ENCODE measurements at places on chromosomes 12 and 14. TPM values are rescaled to one million over a fixed set of nuclear protein-coding genes. Genes with fewer than 3 reads are reported as not detected.

The CKAP4 gene
- 95.9 TPM for total RNA-seq

The SMOC1 gene
- 20.7 TPM for total RNA-seq

The NRL gene
- total RNA-seq = 1.3 TPM

The YEATS4 gene
- 24.6 TPM for total RNA-seq

The DPPA3 gene
- total RNA-seq = not detected

The FAM90A1 gene
- 0.36 TPM for total RNA-seq

The TTC6 gene
- 4.6 TPM for total RNA-seq

The APOLD1 gene
- total RNA-seq = 2.9 TPM

DNA sequence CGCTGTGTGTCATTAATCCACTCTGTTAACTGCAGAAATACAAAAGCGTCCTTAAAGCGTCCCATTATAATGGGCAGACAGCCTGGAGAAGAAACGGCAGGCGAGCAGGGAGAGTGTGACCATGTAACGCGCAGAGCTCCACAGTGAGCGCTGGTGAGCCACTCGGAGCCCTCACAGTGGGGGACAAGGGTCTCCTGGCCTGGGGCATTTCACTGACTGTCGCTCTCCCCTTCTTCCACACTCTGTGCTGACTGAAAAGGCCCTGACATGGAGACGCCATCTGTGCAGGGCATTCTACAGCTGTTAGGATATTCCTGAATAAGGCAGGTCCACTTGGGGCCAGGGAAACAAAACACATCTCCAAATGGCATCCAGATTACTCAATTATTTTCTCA lies 24.2 kb downstream of the CCDC92 start:
- DNase-seq = no peak
- H3K27me3 ChIP-seq = no peaks in the 10 kb centered on the region
- H3K36me3 ChIP-seq = peaks cover 5% of the 10 kb centered on the region
- H3K4me3 ChIP-seq = peak overlapping the region; percentile 20

GRCh38 chr14:51337520-51337919 lies 97.5 kb downstream of the TMX1 start:
- no peaks in the 10 kb centered on the region for H3K4me1 ChIP-seq
- H3K27ac ChIP-seq = no peak overlapping the region
- no peak overlapping the region for H3K4me3 ChIP-seq
- H3K27me3 ChIP-seq = no peaks in the 10 kb centered on the region
- no peaks in the 10 kb centered on the region for H3K36me3 ChIP-seq

DNA sequence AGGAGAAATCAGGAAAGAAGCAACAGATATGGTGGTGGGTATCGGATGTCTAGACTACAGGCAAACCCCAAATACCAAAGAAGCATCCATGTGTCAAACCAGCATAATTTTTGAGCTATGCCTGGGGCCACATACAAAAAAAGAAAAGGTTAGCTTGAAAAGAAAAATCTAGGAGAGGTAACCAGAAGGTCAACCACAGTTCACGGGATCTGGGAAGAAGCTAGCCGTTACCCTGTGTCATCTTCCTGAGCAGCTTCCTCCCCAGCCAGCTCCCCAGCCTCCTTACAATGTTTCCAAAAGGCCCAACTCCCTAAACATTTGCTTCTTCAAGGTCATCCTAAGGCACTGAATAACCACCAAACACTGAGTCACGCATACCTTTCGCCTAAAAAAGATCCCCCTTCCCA lies 3.1 kb downstream of the SINHCAF start:
- H3K27me3 ChIP-seq = peaks cover 7% of the 10 kb centered on the region
- peak overlapping the region; percentile 96 for H3K4me3 ChIP-seq
- H3K27ac ChIP-seq = peak overlapping the region; percentile 98
- DNase-seq = no peak
- H3K4me1 ChIP-seq = peaks cover 38% of the 10 kb centered on the region
- peaks cover 21% of the 10 kb centered on the region for H3K36me3 ChIP-seq

DNA sequence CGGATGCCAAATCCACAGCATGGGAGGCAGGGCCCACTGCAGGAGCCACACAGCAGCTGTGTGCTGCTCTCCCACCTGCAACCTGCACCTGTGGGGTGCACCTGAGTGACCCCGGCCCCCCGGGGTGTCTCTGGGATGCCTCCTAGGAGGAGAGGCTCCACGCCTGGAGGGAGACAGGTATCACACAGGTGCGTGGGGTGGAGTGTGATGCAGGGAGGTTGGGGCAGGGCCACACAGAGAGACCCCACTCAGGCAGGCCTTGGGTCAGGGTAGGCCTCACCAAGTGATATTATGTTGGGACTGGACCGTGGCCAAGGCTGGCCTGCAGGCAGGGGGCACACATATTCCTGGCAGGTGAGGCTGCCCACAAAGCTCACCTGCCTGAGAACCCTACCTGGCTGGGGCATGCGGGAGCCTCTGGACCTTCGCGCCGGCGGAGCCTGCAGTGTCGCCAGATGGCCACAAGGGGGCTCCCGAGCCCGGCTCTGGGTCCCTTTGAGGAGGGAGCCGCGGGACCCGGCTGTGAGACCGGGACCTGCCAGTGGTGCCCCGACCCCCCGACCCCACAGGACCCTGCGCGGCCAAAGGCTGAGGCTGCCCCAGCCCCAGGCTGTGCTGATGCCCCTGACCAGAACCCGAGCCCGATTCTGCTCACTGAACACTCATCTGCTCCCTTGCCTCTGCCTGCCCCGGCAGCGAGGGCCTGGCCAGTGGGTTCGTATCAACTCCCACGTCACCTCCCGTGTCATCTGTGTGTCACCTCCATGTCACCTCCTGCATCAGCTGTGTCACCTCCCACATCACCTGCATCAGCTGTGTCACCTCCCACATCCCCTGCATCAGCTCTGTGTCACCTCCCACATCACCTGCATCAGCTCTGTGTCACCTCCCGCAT lies 11.4 kb downstream of the TMEM121 start:
- H3K4me3 ChIP-seq = no peak overlapping the region
- H3K27me3 ChIP-seq = peaks cover 11% of the 10 kb centered on the region

DNA sequence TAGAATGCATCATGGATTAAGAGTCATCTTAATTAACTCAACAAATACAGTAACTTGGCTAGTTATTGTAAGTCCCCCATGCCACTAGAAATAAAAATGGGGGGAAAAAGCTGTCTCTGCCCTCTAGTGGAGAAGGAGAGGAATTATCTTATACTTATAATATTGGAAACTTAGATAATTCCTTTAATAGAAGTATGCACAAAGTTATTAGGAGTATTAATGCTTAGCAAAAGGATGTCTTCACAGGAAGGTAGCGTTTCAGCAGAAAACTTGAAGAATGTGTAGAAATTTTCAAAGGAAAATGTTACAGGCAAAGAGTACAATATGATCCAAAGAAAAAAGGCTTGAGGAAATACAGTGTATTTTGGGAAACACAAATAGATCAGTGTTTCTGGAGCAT lies 19.8 kb downstream of the OR5AU1 start:
- H3K4me1 ChIP-seq = no peaks in the 10 kb centered on the region
- H3K36me3 ChIP-seq = no peaks in the 10 kb centered on the region
- no peak overlapping the region for H3K27ac ChIP-seq
- H3K4me3 ChIP-seq = no peak overlapping the region

GRCh38 chr14:89707086-89707485 lies 247.4 kb downstream of the EFCAB11 start:
- DNase-seq = no peak
- H3K27ac ChIP-seq = no peak overlapping the region
- H3K4me3 ChIP-seq = no peak overlapping the region
- no peaks in the 10 kb centered on the region for H3K27me3 ChIP-seq

- H3K36me3 ChIP-seq = no peaks in the 10 kb centered on the region
- H3K4me1 ChIP-seq = no peaks in the 10 kb centered on the region
- DNase-seq = no peak
- H3K27ac ChIP-seq = no peak overlapping the region
Observed at GRCh38 chr14:98470663-98471062, 801.3 kb downstream of the BCL11B start.

DNA sequence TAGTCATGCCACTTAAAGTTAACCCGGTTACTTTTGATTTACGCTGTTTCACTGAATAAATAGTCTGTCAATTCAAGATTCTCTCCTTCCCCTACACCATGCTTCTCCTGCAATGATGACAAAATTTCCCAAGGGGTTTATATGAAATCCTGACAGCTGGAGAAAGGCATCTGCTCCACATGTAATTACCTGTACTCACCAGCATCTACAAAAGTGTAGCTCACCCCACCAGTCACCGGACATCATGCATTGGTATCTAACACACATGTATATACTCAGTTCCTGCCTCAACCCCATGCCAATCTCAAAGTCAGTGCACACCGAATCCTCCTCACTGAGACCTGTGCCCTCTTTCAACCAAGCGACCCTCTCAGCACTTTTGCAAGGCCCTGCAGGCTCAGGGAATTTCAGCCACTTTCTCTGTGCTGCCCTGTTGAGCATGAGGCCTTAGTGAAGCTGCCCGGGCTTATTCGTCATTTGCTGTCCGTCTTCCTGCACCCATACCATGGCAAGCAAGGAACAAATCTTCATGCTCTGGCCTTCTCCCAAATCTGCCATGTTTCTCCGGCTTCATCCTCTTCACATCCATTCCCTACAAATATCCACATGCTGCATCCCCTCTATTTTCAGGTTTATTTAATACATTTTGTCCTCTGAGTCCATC lies 131.6 kb downstream of the SEC23A start:
- no peaks in the 10 kb centered on the region for H3K27me3 ChIP-seq
- H3K36me3 ChIP-seq = no peaks in the 10 kb centered on the region
- H3K27ac ChIP-seq = no peak overlapping the region
- H3K4me3 ChIP-seq = no peak overlapping the region
- DNase-seq = no peak

GRCh38 chr14:65949711-65950516 lies 536.3 kb upstream of the CCDC196 start:
- DNase-seq = no peak
- H3K4me1 ChIP-seq = peaks cover 20% of the 10 kb centered on the region
- no peaks in the 10 kb centered on the region for H3K36me3 ChIP-seq
- H3K27me3 ChIP-seq = peaks cover 39% of the 10 kb centered on the region

DNA sequence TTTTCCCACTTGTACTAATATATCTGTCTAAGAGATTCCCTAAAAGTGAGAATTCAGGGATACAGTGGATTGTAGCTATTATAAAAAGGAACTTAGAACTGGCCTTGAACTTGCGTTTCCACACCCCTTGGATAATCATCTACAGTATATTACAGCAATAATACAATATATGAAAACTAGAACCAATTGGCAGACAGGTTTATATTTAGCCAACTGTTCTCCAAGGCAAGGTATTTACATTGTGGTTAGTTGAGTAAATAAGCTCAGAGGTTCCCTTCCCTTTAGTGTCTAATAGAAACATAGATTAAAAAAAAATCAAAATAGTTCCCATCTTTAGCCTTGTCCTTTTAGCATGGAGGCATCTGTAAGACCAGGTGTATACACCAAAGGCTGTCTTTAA lies 42.1 kb downstream of the LIMA1 start:
- peaks cover 23% of the 10 kb centered on the region for H3K4me1 ChIP-seq
- peaks cover 10% of the 10 kb centered on the region for H3K36me3 ChIP-seq
- no peak overlapping the region for H3K27ac ChIP-seq
- H3K27me3 ChIP-seq = no peaks in the 10 kb centered on the region
- no peak overlapping the region for H3K4me3 ChIP-seq

- peak overlapping the region; percentile 99 for H3K27ac ChIP-seq
- H3K4me3 ChIP-seq = peak overlapping the region; percentile 87
- peaks cover 51% of the 10 kb centered on the region for H3K4me1 ChIP-seq
- peaks cover 37% of the 10 kb centered on the region for H3K36me3 ChIP-seq
Observed at GRCh38 chr12:124915239-124916236, 1.1 kb upstream of the UBC start.

DNA sequence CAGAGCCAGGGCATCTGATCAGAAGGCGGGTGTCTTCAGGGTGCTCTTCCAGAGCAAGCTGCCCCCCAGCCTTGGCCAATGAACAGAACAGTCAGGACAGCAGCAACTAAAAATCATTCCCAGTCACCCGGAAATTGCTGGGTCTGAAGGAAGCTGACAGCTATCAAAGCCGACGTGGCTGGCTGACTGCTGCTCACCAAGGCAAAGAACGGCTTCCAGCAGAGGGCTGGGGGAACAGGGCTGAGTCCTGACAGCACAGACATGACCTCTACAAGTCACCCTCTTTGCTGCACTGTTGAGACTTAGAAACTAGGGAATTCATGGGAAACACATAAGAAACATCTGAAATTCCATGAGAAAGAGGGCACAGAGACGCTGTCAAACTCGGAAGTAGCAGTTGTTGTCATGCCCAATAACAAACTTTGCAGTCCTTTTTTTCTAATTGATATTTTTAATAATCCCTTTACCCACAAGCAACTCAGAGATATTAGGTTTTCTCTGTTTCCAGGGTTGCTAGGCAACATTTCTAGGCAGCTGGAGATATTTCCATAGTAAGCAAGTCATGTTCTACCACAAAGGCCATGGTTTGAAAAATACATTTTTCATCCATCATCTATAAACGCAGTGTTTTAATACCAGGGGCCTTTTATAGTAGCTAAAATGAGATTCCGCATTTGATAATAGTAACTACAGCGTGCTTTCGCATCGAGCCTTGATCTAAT lies 365.2 kb downstream of the SEC23A start:
- H3K4me1 ChIP-seq = no peaks in the 10 kb centered on the region
- no peak overlapping the region for H3K4me3 ChIP-seq
- DNase-seq = no peak
- H3K27me3 ChIP-seq = no peaks in the 10 kb centered on the region
- no peak overlapping the region for H3K27ac ChIP-seq

- no peak for DNase-seq
- no peaks in the 10 kb centered on the region for H3K27me3 ChIP-seq
- no peaks in the 10 kb centered on the region for H3K36me3 ChIP-seq
- H3K4me1 ChIP-seq = no peaks in the 10 kb centered on the region
- no peak overlapping the region for H3K27ac ChIP-seq
- H3K4me3 ChIP-seq = no peak overlapping the region
Observed at GRCh38 chr14:48874711-48875110, 711.5 kb downstream of the RPS29 start.

- DNase-seq = no peak
- no peaks in the 10 kb centered on the region for H3K27me3 ChIP-seq
- H3K4me3 ChIP-seq = no peak overlapping the region
- no peak overlapping the region for H3K27ac ChIP-seq
Observed at GRCh38 chr14:51119411-51120051, 24.6 kb upstream of the TRIM9 start.

- H3K4me3 ChIP-seq = peak within 1 kb of the TSS; percentile 87
- H3K4me1 ChIP-seq = peaks cover 4% of the 10 kb centered on the region
- no peaks in the 10 kb centered on the region for H3K36me3 ChIP-seq
- peak; percentile 76 for DNase-seq
Observed at GRCh38 chr14:47675466-47676314, at the start of gene MDGA2. TSS of gene MDGA2 (minus strand) at chr14:47675605.

DNA sequence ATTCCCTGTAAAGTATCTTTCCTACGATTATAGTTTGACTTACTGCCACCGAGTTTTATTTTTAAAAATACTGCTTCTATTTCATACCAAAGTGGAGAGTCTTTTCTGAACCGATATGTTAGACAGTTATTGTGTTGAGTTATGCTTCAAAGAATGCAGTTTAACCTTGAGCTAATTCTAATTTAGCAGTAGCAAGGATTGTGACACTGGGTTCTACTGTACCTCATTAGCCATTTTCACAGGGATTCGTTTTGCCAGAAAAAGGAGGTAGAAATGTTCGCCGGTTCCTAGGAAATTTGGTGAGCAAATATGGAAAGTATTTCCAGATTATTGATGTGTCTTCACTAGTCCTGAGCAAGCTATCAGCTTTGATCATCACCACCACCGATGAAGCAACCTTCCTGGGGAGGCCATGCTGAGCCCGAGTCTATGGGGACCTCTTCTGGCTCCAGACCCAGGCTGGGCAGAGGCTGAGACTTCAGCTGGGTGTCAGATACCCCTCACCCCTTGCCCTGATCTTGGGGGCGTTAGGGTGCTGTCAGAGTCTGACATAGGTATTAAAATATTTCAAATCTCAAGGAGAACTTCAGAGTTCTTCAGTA lies 13.6 kb downstream of the GLRX5 start:
- no peak for DNase-seq
- no peak overlapping the region for H3K4me3 ChIP-seq
- peaks cover 20% of the 10 kb centered on the region for H3K36me3 ChIP-seq
- peak overlapping the region; percentile 60 for H3K27ac ChIP-seq

GRCh38 chr12:52813885-52814709 lies at the start of gene KRT4:
TSS of gene KRT4 (minus strand) at chr12:52814116. CDS start at chr12:52814058, 58 bp downstream.
- peaks cover 4% of the 10 kb centered on the region for H3K4me1 ChIP-seq
- H3K27me3 ChIP-seq = peaks cover 40% of the 10 kb centered on the region
- peak within 1 kb of the TSS; percentile 86 for H3K4me3 ChIP-seq
- peak within 1 kb of the TSS; percentile 98 for H3K27ac ChIP-seq
- peaks cover 16% of the 10 kb centered on the region for H3K36me3 ChIP-seq

All from type B pancreatic cell (in vitro differentiated cells).